ENCODE measurements at places on chromosomes 1 and 21.

DNA sequence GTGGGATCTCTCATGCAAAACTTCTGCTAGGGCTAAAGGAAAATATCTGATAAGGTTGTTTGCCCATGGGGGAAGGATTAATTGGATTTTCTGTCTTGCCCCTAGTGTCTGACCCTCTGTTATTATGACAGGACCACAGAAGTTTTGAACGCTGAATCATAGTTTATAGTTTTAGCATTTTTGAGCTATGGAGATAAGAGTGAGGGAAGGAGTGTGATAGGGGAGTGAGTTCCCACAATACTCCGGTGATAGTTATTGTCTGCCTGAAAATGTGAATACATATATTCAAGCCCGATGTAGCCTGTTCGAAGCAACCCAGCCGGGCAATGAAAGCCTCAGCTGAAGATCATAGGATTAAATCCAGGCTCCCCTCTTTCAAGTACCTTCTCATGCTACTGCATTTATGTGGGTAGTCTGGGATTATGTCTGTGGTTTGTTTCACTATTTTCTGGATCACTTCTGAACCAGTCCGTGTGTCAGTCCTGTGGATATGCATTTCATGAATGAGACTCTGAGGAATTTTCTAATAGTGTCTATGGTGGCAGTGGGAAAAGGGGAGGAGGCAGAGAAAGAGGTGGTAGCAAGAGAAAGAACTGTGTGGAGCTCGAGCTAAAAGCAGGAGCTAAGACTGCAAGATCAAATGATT, 258.7 kb downstream of the DISC1 start:
- DNase-seq: peak; percentile 57

DNA sequence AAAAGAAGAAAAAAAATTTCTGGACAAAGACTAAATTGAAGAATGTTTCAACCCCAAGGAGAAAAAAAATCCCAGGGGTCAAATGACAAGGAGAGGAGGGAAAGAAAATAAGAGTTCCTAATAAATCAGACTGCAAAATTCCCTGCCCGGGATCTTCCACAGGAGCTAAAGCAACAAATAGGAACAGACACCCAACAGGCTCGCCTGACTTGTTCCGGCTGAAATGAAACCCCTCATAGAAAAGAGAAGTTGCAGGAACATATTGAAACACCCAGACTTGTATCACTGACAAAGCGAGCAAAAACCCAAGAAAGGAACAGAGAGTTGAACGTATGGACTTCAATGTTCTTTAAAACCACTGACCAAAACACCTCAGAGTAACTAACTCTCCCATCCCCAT, 123.0 kb downstream of the TIAM1 start:
- no peak for DNase-seq

DNA sequence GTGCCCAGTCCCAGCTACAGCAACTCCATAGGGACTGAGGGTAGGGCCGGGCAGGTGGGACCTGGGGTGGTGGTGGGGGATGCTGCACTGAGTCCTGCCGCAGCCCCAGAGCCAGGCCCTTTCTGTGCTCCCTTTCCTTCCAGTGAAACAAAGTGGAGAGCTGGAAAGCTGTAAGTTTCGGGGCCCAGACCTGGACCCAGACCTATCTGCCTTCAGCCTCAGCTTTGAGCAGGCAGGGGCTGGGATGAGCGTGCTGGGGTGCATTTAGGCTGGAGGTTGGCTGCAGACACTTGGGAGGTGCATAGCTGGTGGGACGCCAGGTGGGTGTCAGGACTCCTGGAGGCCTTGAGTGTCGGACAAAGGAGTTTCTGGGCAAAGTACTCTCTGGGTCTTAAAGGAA, 92.7 kb upstream of the C1orf174 start:
- no peak for DNase-seq

GRCh38 chr1:3120140-3120539, 51.1 kb downstream of the PRDM16 start:
- peak; percentile 29 for DNase-seq

- DNase-seq: no peak
Measured at GRCh38 chr1:248733566-248733965, 22.0 kb downstream of the LYPD8 start.

GRCh38 chr1:227315629-227316346, 2.5 kb downstream of the CDC42BPA start:
- DNase-seq: peak; percentile 52

GRCh38 chr1:210558302-210558701, 229.6 kb downstream of the HHAT start:
- no peak for DNase-seq

- DNase-seq: no peak
Measured at GRCh38 chr1:224540535-224540934, 75.6 kb upstream of the CNIH3 start.

- no peak for DNase-seq
Measured at GRCh38 chr1:180566026-180566425, 7.3 kb downstream of the OVAAL start.

GRCh38 chr1:198936371-198937083, 297.7 kb downstream of the PTPRC start:
- DNase-seq: peak; percentile 53
